Fibroblast of the aortic adventitia (primary cell): ENCODE measurements at places on chromosomes 1 and 21. TPM values are rescaled to one million over a fixed set of nuclear protein-coding genes. Genes with fewer than 3 reads are reported as not detected.
A peak's percentile ranks its signal among the peaks of the same experiment; 100 is the strongest.

Gene DISP3
- total RNA-seq = not detected in 2 replicates

Gene HORMAD1
- not detected in 2 replicates for total RNA-seq

DNA sequence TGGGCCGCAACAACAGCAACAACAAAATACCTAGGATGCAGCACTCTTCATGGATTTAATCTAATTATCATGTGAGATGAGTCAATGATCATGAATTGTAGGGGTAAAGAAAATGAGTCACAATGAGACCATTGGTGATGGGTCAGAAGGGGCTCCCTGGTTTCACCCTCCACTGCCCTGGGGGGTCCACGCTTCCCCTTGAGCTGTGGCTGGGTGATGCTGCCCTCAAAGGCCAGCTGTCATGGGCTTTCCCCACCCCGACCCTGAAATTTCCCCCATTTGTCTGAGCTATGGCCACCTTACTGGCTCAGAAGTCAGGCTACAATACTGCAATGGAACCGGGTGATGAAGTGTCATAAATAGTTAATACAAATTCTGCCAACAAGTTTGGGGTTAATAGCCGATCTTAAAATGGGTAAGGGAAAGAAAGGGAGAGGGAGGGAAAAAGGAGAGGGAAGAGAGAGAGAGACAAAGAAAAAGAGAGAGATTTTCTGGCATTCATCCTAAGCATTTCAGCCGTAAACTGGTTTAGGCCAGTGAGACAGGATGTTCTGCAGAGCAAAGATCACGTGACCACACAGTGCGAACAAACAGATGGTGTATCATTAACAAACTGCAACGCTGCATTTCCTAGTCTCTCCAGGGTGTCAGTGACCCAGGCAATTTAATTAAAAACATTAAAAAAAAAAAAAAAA is 143.4 kb upstream of the ERRFI1 start:
- DNase-seq = peak; percentile 81

GRCh38 chr1:209389258-209389657 is 194.3 kb upstream of the CAMK1G start:
- DNase-seq = peak; percentile 76

GRCh38 chr1:63651161-63651701 is 58.0 kb downstream of the PGM1 start:
- peak; percentile 88 for DNase-seq

DNA sequence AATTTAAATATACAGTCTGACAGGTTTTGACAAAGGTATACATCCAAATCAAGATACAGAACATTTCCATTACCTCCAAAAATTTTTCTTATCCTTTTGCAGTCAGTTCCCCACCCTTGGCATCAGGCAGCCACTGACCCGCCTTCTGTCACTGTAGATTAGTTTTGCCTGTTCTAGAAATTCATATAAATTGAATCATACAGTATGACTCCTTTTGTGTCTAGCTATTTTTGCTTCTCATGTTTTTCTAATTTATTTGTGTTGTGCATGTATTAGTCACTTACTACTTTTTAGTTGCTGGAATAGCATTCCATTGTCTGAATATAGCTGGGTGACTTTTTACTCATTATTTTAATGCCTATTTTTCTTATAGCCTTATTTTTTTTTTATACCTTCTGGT is 3.8 kb downstream of the UTP25 start:
- DNase-seq = peak; percentile 62

DNA sequence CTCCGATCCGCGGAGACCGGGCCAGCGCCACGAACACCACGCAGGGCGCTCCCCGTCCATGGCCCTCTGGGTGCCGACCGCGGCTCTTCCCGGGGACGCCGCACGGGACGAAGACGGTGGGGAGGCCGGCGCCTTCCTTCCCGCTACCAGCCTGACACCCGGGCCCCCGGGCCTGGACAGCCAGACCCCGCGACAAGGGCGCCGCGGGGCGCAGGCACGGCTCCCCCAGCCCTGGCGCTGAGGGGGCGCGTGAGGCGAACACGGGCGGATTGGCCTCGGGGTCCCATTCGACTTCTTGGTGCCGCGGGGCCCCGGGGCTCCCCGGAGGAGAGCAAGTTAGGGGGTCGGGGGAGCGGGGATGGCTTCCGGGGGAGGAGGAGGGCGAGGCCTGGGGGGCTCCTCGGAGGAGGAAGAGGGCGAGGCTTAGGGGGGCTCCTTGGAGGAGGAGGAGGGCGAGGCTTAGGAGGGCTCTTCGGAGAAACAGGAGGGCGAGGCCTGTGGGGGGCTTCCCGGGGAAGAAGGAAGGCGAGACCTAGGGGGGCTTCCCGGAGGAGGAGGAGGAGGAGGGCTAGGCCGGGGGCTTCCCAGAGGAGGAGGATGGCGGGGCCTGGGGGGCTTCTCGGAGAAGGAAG is 537 bp upstream of the KLHL17 start:
- DNase-seq = no peak

DNA sequence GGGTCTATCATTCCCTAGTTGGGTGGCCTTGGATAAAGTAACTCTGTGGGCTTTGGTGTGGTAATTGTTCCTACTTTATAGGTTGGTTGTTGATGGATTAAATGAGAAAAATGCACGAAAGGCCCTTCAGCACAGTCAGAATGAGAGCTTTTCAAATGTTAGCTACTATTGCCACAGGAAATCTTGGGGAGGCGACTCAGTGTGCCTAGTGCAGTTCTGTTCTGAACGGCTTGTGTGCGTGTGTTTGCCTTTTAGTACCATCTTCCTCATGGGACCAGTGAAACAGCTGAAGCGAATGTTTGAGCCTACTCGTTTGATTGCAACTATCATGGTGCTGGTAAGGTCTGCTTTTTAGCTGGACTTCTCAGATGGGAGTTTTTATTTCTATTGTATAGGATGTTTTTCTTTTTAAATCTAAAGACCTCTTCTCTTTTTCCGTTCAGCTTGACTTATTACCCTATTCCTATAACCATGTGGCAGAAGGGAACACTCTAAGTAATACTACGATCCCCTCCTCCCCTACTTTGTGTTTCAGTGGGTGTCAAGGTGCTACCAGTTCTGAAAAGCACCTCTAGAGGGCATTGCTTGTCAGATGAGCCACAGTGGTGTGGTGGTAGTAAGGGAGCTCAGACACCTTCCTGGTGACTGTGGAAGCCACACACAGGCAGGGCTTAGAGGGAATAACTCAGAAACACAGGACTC is 9.2 kb downstream of the SFT2D2 start:
- peak; percentile 54 for DNase-seq
